ENCODE measurements at places on chromosomes 13 and 19.
A peak's percentile ranks its signal among the peaks of the same experiment; 100 is the strongest.

DNA sequence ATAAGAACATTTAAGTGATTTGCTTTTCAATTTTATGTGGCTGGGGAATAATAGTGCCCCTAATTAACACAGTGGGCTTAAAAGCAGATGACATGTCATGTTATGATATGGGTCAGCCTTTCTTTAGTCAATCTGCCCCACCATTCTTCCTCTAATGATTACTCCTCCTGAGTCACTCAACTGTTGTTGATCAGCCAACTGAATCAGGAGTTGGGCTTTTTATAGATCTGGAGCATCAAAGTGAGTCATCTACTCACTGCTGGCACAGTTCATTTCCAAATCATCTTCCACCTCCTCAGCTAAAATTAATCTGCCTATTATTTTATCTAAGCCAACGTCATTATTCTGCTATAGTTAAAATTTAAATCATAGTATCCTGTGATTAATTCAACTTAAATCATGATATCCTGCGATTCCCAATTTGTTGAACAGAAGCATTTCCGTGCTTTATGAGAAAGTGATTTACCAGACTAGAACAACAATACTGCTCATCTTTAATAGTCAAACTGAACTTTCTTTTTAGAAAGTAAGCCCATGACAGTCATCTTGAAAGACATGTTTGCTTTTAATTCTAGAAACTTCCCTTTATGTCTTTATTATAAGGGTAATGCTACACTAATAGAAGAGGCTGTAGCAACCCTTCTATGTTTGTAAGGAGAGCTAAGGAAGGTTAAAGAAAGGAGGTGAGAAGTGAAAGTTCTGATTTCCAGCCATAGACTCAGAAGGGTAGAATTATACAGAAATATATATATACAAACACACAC, 551.4 kb downstream of the TBC1D4 start:
- DNase-seq: no peak

DNA sequence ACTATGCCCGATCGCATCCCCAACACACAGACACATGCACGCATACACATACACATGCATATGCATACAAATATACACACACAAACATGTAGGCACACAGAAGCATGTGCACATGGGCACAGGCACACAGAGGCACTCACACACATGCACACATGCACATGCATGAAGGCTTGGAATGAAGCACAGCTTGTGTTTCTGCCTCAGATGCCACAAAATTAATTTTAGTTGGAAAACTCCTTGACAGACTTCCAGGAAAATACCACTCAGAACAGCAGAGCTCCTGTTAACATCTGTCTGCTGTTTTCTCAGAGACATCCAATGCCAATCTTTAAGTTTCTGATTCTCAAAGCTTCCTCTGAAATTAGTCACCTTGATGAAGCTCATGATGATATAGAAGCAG, 532.7 kb downstream of the RFC3 start:
- no peak for DNase-seq

GRCh38 chr19:5052945-5053485, 84.1 kb downstream of the KDM4B start:
- no peak for DNase-seq

DNA sequence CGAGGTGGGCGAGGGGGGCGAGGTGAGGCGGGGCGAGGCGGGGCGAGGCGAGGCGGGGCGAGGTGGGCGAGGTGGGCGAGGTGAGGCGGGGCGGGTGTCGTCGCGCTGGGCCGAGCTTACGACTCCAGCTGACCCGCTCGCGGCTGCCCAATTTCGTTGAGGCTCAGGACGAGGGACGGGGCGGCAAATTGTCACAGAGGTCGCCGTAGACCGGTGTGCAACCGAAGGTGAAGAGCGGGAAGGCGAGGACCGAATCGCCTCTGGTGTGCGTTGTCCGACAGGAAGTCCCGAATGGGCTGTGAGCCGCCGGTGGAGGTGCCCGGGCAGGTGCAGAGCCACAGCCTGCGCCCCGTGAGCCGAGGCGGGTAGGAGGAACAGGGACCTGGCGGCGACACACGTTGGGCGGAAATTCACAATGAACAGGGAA, at the start of gene LACC1:
TSS of gene LACC1 (plus strand) at position 150 of the 427 bp plus-strand sequence. CDS start 1,082 bp downstream, outside the sequence.
- DNase-seq: peak; percentile 23

DNA sequence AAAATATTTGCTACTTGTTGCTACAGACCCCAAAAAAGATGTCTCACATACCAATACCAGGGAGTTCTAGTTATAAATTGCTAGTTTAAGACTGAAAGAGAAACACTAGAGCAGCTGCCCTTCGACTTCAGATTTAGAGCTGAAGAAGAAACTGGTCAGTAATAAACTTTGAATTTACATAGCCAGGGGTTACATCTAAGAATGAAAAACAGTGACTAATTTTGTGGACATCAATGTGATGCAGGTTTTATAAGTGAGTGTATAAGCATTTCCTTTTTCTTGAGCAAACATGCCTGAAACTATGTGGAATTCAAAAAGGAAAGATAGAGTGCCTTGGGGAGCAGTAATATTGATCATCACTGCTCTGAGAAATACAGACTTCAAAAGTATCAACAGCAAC, 724.9 kb upstream of the MIR17HG start:
- DNase-seq: no peak

GRCh38 chr13:51330791-51331190, 8.7 kb upstream of the SERPINE3 start:
- no peak for DNase-seq

DNA sequence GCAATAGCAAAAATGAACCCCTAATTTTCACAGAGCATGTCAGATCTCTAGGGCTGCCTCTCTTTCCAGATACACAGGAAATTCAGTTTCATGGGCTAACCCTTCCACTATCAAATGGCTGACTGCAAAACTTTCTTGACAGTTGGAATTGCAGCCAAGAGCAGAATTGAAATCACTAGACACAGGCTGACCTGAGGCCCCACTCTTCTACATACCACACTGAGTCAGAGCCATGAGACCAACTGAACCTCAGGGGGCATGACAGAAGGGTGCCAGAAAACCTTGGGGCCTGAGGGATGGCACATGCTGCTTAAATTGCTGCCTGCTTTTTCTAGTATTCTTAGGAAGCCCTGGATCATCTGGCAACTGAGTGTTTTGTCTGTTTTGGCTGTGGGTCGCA, 1.7 kb upstream of the DLEU7 start:
- DNase-seq: no peak

GRCh38 chr19:677201-677600, 1.0 kb downstream of the FSTL3 start:
- DNase-seq: no peak

DNA sequence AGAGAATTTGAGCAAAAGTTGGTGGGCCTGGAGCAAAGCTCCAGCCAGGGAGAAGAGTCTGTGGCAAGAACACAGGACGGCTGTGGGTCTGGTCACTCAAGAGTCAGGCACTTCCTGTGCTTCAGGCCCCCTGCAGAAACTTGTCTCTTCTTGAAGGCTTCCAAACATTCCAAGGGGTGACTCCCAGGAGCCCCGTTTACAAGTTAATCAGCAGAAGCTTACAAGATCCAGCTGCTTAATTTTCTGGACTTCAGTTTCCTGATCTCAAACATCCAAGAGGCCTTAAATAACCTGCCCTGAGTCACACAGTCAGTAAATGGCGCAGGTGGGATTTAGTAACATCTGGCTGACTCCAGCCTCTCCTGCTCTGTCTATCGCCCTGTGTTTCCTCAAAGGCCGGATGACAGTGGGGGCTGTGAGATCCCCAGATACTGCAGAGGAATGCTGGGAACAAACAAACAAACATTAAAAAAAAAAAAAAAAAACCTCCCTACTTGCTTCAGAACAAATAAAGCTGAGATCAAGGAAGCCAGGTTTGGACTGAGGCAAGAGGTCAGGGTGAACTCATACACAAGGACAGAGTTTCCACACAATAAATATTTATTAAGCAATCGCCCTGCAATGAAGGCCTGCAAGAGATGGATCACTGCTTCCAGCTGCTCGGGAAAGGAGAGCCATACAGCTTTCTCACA, 175.4 kb upstream of the RFC3 start:
- DNase-seq: no peak

DNA sequence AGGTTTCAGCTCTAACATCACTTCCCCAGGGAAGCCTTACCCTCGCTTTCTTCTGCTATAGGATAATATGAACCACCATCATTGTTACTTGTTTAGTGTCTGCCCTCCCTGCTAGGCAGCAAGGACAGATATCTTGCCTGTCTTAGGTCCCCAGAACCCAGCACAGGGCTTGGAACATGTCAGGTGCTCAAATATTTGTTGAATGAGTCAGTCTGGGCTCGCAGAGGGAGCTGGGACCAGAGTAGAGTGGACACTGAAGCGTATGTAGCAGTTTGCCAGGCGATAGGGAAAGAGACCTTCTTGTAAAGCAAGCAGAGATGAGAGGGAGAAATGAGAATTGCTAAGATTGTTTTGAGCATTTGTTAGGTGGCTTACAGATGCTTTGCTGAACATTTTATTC, 11.7 kb downstream of the BCKDHA start:
- DNase-seq: no peak

GRCh38 chr19:51473009-51473707, 5.2 kb upstream of the CEACAM18 start:
- DNase-seq: peak; percentile 83

GRCh38 chr13:111126509-111126908, 11.4 kb downstream of the ARHGEF7 start:
- DNase-seq: no peak

DNA sequence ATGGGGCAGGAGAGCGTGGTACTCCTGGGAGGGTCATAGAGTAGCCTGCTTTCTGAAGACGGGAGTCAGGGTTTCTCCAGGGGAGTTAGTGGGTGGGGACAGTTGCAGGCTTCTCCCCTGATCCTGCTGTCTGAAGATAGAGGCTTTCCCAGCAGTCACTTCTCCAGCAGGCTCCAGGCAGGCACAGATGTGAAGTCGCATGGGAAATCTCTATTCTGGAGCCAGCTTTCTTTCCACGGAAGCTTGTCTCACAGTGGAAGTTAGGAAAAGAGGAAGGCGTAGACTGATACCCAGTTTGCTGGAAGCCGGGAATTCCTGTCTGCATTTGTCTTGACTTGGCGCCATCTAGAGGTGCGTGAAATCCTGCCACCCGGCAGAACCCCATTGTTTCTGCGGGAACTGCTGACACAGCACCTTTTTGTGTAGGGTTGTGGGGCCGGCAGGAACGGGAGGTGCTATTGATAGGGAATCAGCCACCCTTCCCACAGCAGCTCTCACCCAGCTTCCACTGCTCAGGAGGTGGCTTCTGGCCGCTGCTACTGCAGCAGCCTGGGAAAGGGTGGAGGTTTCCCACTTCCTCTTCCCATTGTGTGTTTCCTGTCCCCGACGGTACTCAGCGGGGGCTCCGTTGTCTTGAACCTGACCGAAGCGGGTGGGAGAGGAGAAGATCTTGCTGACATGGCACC, 28.5 kb upstream of the NPAS1 start:
- peak; percentile 64 for DNase-seq

- no peak for DNase-seq
These were observed 4.6 kb upstream of the ZNF845 start for GRCh38 chr19:53328967-53329366.

GRCh38 chr13:91046715-91047327, 300.7 kb upstream of the MIR17HG start:
- DNase-seq: no peak

GRCh38 chr19:56740501-56740900, 68.9 kb upstream of the ZNF835 start:
- no peak for DNase-seq

- no peak for DNase-seq
These were observed 4.8 kb downstream of the TSHZ3 start for GRCh38 chr19:31344403-31344802.

GRCh38 chr19:47430041-47430802, 10.9 kb upstream of the MEIS3 start:
- peak; percentile 19 for DNase-seq

DNA sequence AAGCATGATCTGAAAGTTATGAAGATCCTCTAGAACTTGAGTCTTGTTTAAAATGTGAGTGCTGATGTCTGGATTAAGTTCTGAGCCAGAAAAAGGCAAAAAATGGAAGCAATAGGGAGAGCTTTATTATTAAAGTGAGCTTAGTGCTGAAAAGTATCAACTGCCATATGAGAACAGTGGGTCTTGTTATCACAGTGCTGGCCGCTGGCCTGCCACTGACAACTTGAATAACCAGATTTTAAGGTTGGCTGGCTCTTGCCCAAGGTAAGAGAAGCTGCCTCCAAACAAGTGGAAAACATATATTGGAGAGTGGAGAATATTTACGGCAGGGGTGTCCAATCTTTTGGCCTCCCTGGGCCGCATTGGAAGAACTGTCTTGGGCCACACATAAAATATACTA, 33.9 kb downstream of the NUFIP1 start:
- no peak for DNase-seq

- DNase-seq: peak; percentile 14
These were observed 16.0 kb upstream of the SLC7A10 start for GRCh38 chr19:33241530-33242101.

DNA sequence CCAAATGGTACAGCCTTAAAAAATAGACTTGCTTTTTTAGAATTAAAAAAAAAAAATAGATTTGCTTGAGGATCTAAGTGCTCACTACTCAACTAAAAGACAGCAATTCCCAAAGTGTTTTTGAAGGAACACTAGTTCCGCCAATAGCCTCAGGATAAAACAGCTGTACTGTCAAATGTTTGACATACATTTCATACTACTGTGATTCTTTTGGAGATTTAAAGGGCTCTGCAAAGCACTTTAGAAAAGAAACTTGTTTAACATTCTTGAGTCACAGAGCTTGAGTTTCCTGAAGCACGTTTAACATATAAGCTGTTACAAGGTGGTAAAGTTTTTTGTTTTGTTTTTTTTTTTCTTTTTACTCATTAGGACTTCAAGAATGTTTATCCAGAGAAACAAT, 23.1 kb upstream of the KLF5 start:
- DNase-seq: no peak

DNA sequence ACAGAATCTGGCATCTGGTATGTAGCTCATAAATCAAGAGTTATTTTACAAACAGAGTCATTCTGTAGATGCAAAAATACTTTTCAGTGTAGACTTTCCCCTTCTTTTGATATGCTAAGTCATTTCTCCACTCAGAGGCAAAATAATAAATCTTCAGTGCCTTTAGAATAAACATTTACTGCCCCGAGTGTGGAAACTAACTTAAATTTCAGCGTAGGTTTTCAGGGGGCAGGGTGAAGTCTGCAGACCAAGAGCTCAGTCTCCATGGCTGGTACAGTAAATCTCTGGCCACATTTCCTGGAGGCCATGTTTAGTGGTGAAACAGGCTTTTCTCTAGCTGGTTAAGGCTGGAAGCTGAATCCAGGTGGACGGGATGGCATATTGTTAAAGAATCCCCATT, 13.1 kb upstream of the ADPRHL1 start:
- no peak for DNase-seq

Measured in activated CD4-positive, alpha-beta T cell treated with anti-CD3 and anti-CD28 coated beads, Interleukin-2, Interleukin-4, amounts not matched to agents 100 ng/mL and 50 ng/mL, durations not matched to agents 16 hours and 8 hours (primary cell).